Activated naive CD8-positive, alpha-beta T cell treated with anti-CD3 and anti-CD28 coated beads, Interleukin-2, amount 10 ng/mL, durations not matched to agents 7 days and 5 days (primary cell): ENCODE measurements at places on chromosomes 1 and 21. TPM values are rescaled to one million over a fixed set of nuclear protein-coding genes. Genes with fewer than 3 reads are reported as not detected.

DNA sequence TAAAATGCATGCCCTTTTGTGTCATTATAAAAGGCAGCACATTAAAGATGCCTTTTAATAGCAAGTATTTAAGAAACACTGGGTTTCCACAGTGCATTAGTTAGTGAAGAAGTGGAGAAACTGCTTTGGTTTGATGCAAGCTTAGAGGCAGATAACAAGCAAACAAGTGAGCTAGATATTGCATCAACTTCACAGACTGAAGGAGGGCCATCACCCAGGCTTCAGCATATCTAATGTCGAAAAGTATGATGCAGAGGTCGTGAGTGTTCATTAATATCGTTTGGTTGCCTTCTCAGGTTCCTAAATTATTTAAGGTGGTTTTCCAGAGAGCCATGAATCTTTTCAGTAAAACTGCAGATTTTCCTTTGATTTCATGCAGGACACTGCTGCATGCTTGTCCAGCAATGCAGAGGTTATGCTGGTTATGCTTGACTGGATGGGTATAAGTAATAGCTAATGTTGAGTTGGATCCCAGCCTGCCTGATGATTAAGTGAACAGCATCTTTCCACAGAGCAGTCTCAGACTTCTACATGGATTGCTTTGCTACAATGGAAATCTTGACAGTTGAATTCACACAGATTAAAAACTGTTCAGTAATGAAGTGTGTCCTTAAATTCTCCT lies 69.7 kb upstream of the IPO9 start:
- H3K27me3 ChIP-seq: peaks cover 8% of the 10 kb centered on the region
- H3K4me1 ChIP-seq: peaks cover 8% of the 10 kb centered on the region
- no peak overlapping the region for H3K4me3 ChIP-seq
- no peaks in the 10 kb centered on the region for H3K36me3 ChIP-seq
- no peak for DNase-seq
- no peak overlapping the region for H3K27ac ChIP-seq

- H3K4me1 ChIP-seq: peaks cover 11% of the 10 kb centered on the region
- H3K4me3 ChIP-seq: no peak overlapping the region
- DNase-seq: no peak
- H3K36me3 ChIP-seq: no peaks in the 10 kb centered on the region
- peaks cover 4% of the 10 kb centered on the region for H3K27me3 ChIP-seq
These were observed 32.4 kb upstream of the PIGC start for GRCh38 chr1:172476218-172476811.

- H3K27ac ChIP-seq: peak overlapping the region; percentile 7
- no peaks in the 10 kb centered on the region for H3K27me3 ChIP-seq
- H3K4me1 ChIP-seq: peaks cover 23% of the 10 kb centered on the region
- no peak for DNase-seq
- H3K4me3 ChIP-seq: no peak overlapping the region
- H3K36me3 ChIP-seq: no peaks in the 10 kb centered on the region
These were observed 54.1 kb downstream of the TOMM20 start for GRCh38 chr1:235074523-235075047.

GRCh38 chr1:165543532-165544438 lies at the start of gene LRRC52:
TSS of gene LRRC52 (plus strand) at chr1:165544000. CDS start at chr1:165544297, 297 bp downstream.
- no peak within 1 kb of the TSS for H3K27ac ChIP-seq
- no peaks in the 10 kb centered on the region for H3K4me1 ChIP-seq
- H3K36me3 ChIP-seq: no peaks in the 10 kb centered on the region

DNA sequence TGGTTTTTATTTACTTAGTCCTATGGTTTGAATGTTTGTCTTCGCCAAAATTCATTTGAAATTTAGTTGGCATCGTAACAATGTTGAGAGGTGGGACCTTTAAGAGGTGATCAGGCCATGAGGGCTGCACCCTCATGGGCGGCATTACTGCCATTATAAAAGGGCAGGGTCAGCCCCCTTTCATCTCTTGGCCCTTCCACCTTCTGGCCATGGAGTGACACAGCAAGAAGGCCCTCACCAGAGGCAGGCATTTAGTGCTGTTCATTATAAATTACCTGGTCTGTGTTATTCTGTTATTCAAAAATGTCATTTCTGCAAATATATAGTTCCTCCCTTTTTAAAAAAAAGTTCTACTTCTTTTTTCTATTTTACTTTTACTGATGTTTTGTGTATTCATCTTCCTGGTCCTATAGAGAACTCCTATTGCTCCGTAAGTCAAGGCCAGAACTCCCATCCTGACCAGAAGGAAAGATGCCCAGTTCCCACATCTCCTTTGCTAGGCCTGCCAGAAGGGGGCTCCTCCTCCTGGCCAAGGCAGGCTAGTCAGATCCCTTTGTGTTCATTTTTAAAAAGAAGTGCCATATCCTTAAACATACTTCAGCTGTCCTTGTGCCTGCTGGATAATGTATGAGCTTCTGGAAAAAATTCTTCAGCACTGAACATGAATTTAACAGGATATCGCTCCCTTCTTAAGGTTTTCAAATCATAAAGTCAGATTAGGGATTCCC lies 10.0 kb upstream of the LBR start:
- peaks cover 4% of the 10 kb centered on the region for H3K36me3 ChIP-seq
- H3K27me3 ChIP-seq: peaks cover 17% of the 10 kb centered on the region
- peaks cover 24% of the 10 kb centered on the region for H3K4me1 ChIP-seq
- no peak overlapping the region for H3K27ac ChIP-seq

- DNase-seq: no peak
- no peak overlapping the region for H3K4me3 ChIP-seq
- peaks cover 6% of the 10 kb centered on the region for H3K4me1 ChIP-seq
- no peaks in the 10 kb centered on the region for H3K27me3 ChIP-seq
- no peak overlapping the region for H3K27ac ChIP-seq
These were observed 138.8 kb downstream of the VPS13D start for GRCh38 chr1:12368646-12369045.

- DNase-seq: no peak
- no peaks in the 10 kb centered on the region for H3K36me3 ChIP-seq
- no peak overlapping the region for H3K27ac ChIP-seq
- H3K27me3 ChIP-seq: no peaks in the 10 kb centered on the region
These were observed 56.1 kb downstream of the DNTTIP2 start for GRCh38 chr1:93822730-93823425.

GRCh38 chr1:234989479-234990327 lies 138.9 kb downstream of the TOMM20 start:
- no peak overlapping the region for H3K4me3 ChIP-seq
- no peak for DNase-seq
- H3K4me1 ChIP-seq: peaks cover 32% of the 10 kb centered on the region
- H3K27me3 ChIP-seq: no peaks in the 10 kb centered on the region
- no peak overlapping the region for H3K27ac ChIP-seq

GRCh38 chr1:36760081-36760480 lies 274.2 kb downstream of the GRIK3 start:
- DNase-seq: no peak
- no peaks in the 10 kb centered on the region for H3K4me1 ChIP-seq
- H3K4me3 ChIP-seq: no peak overlapping the region

- no peak overlapping the region for H3K4me3 ChIP-seq
- H3K36me3 ChIP-seq: peaks cover 8% of the 10 kb centered on the region
- no peak overlapping the region for H3K27ac ChIP-seq
These were observed 58.5 kb downstream of the EIF4G3 start for GRCh38 chr1:21118167-21118566.

GRCh38 chr1:245052258-245052657 lies 102.5 kb upstream of the KIF26B start:
- no peak overlapping the region for H3K27ac ChIP-seq
- peaks cover 3% of the 10 kb centered on the region for H3K36me3 ChIP-seq
- H3K4me3 ChIP-seq: peak overlapping the region; percentile 70
- H3K27me3 ChIP-seq: peaks cover 2% of the 10 kb centered on the region
- H3K4me1 ChIP-seq: peaks cover 22% of the 10 kb centered on the region

GRCh38 chr1:211842518-211842917 lies 12.0 kb upstream of the LPGAT1 start:
- H3K36me3 ChIP-seq: peaks cover 14% of the 10 kb centered on the region
- H3K27ac ChIP-seq: peak overlapping the region; percentile 90
- no peaks in the 10 kb centered on the region for H3K27me3 ChIP-seq
- no peak for DNase-seq
- peaks cover 22% of the 10 kb centered on the region for H3K4me1 ChIP-seq

DNA sequence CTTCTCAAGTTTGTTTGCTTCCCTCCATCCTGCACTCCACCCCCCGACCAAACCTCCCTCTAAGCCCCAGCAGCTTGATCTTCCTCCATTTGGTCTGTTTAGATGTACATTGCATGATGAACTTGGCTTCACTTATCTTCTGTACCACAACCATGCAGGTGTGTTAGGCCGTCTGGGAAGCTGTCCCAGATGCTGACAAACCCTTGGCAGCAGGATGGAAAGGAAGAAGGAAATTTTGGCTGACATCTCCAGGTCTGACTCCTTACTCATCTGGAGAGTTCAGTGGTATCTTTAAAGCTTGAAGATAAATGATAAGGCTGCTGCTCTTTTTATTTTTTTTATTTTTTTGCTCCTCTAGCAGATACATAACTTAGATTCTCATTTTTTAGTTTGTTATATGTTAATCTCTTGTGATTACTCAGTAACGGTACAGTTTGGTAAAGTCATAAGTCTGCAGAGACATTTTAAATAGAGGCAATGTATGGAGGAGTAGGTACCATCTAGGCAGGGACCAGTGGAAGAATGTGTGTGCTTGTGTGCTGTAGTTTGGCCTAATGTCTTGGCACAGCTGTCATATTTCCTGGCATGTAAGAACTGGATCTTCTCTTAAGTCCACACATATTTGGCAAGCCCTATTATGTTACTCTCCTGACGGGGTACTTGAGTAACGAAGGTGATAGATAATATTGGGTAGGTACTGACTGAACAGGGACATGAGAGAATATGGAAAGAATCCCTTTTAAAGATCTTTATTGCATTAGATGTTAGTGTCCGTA lies 79.7 kb downstream of the CACHD1 start:
- peaks cover 4% of the 10 kb centered on the region for H3K27me3 ChIP-seq
- no peaks in the 10 kb centered on the region for H3K36me3 ChIP-seq
- peaks cover 32% of the 10 kb centered on the region for H3K4me1 ChIP-seq
- no peak overlapping the region for H3K4me3 ChIP-seq
- no peak for DNase-seq
- H3K27ac ChIP-seq: no peak overlapping the region

- H3K27me3 ChIP-seq: no peaks in the 10 kb centered on the region
- peaks cover 14% of the 10 kb centered on the region for H3K4me1 ChIP-seq
- DNase-seq: no peak
These were observed 3.5 kb upstream of the C1orf52 start for GRCh38 chr1:85262985-85263384.

GRCh38 chr1:173297798-173298391 lies 90.8 kb upstream of the TNFSF4 start:
- H3K4me1 ChIP-seq: peaks cover 17% of the 10 kb centered on the region
- H3K36me3 ChIP-seq: peaks cover 3% of the 10 kb centered on the region
- peak overlapping the region; percentile 31 for H3K27ac ChIP-seq
- no peaks in the 10 kb centered on the region for H3K27me3 ChIP-seq
- peak overlapping the region; percentile 45 for H3K4me3 ChIP-seq

DNA sequence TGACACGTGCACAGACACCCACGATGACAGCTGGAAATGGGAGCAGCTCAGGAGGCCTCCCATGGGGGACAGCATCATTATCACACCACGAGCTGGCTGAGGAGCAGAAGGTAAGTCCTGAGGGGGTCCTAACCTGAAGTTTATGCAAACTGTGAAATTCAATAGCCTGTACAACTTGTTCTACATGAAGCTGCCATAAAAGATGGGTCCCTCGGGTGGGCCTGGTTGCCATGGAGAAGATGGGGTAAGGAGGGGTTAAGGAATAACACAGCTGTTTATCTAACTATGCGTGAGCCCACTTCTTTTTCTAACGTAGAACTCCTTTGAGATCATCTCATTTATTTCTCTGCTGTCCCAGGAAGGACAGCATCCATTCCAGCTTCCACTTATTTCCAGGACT lies 163.4 kb upstream of the CD34 start:
- no peak overlapping the region for H3K27ac ChIP-seq
- no peaks in the 10 kb centered on the region for H3K4me1 ChIP-seq
- H3K4me3 ChIP-seq: no peak overlapping the region
- H3K27me3 ChIP-seq: peaks cover 3% of the 10 kb centered on the region
- H3K36me3 ChIP-seq: no peaks in the 10 kb centered on the region

GRCh38 chr21:41602531-41602930 lies 94.6 kb upstream of the TMPRSS2 start:
- H3K4me1 ChIP-seq: no peaks in the 10 kb centered on the region
- no peaks in the 10 kb centered on the region for H3K36me3 ChIP-seq
- peaks cover 5% of the 10 kb centered on the region for H3K27me3 ChIP-seq
- no peak for DNase-seq

- H3K36me3 ChIP-seq: no peaks in the 10 kb centered on the region
- H3K4me3 ChIP-seq: no peak overlapping the region
- no peak overlapping the region for H3K27ac ChIP-seq
- no peak for DNase-seq
- H3K4me1 ChIP-seq: peaks cover 8% of the 10 kb centered on the region
- H3K27me3 ChIP-seq: peaks cover 16% of the 10 kb centered on the region
These were observed 17.0 kb downstream of the LHX4 start for GRCh38 chr1:180247061-180247460.

- no peak for DNase-seq
- H3K27ac ChIP-seq: no peak overlapping the region
- H3K27me3 ChIP-seq: peaks cover 9% of the 10 kb centered on the region
- H3K4me1 ChIP-seq: no peaks in the 10 kb centered on the region
- no peaks in the 10 kb centered on the region for H3K36me3 ChIP-seq
These were observed 16.6 kb upstream of the IPP start for GRCh38 chr1:45767035-45767434.

DNA sequence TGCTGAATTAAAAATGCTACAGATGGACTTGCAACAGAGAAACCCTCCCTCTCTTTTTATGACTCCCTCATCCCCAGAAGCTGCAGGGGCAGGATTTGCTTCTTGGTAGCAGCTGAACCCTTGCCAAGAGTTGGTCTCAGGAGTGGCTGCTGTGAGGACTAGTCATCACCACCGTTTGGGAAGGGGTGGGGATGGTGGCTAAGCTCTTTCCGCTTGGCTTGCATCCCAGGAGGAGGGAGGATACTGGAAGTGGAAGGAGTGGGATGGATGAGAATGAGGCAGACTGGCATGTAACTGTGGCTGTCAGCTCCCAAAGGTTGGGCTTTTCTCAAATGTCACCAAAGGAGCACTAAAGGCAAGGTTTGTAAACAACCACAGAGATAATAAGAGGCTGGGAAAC lies 50.8 kb upstream of the COL24A1 start:
- H3K36me3 ChIP-seq: no peaks in the 10 kb centered on the region
- H3K4me1 ChIP-seq: no peaks in the 10 kb centered on the region
- no peak for DNase-seq
- no peaks in the 10 kb centered on the region for H3K27me3 ChIP-seq

DNA sequence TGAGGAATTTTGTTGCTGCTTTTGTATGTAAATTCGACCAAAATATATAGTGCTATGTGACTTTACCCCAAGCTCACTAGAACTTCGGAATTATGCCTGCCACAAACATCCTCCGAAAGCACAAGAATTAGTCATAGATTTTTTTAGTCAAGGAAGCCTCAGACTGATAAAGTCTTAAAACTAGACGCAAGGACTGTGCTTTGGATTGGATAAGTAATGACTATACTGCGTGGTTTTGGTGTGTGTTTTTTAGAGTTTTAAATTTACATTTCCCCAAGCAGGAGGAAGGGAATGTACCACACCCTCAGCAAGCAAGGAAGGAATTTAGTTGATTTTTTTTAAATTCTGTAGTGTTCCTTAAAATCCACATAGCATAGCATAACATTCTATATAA lies 10.3 kb downstream of the WLS start:
- no peak overlapping the region for H3K4me3 ChIP-seq
- peaks cover 6% of the 10 kb centered on the region for H3K27me3 ChIP-seq
- no peak overlapping the region for H3K27ac ChIP-seq
- H3K36me3 ChIP-seq: no peaks in the 10 kb centered on the region
- H3K4me1 ChIP-seq: no peaks in the 10 kb centered on the region
- no peak for DNase-seq

The COL24A1 gene
- not detected for total RNA-seq

The SDF4 gene
- total RNA-seq: 103 TPM

The C1orf185 gene
- not detected for total RNA-seq

The C1QB gene
- total RNA-seq: 0.79 TPM

The PGBD5 gene
- total RNA-seq: not detected

The IVL gene
- not detected for total RNA-seq

The S100A14 gene
- not detected for total RNA-seq

The THRAP3 gene
- total RNA-seq: 130 TPM

The TIE1 gene
- total RNA-seq: 0.75 TPM

The UTS2 gene
- 1.6 TPM for total RNA-seq

The CRNN gene
- not detected for total RNA-seq
